ENCODE measurements at places on chromosomes 6 and 20.

DNA sequence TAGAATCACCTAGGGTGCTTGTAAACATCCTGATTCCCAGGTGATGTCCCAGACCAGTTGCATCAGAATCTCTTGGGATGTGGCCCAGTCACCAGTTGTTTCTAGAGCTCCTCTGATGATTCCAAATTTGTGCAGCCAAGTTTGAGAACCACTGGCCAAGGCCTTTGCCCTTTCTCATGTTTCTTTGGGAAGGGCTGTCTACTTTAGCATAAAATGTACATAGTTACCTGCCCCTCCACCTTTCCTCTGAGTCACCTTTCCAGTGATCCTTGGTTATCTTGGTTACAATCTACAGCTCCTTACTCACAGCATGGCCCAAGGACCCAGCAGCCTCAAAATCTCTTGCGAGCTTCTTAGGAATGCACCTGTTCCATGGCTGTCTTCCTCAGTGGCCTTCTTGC is 266.4 kb upstream of the PRND start:
- DNase-seq = no peak

GRCh38 chr6:109373762-109374161 is 8.5 kb downstream of the CD164 start:
- no peak for DNase-seq

DNA sequence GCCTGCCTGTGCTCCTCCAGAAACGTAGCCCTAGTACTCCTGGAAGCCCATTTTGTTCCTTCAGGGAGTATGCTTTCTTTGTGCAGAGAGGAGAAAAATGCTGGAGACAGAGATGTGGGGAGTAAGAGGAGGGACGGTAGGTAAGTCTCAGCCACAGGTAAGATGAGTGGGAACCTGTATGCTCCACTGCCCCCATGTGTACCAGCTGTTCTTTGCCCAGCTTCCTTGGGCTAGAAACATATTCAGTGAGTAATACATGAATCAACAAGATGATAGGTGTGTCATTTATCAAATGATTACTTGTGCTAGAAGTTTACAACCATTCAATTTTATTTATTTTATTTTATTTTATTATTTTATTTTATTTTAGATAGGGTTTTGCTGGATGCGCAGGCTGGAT is 13.6 kb upstream of the CEP85L start:
- DNase-seq = no peak

DNA sequence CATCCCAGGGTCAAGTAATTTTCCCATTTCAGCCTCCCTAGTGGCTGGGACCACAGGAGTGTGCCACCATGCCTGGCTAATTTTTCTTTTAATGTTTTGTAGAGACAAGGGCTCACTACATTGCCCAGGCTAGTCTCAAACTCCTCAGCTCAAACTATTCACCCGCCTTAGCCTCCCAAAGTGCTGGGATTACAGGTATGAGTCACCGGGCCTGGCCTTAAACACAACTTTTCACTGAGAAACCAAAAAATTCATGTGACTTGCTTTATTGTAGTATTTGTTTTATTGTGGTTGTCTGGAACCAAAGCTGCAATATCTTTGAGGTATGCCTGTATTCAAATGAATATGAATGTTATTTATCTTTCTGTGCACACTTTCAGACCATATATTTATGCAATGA is 72.2 kb downstream of the RWDD2A start:
- DNase-seq = no peak

DNA sequence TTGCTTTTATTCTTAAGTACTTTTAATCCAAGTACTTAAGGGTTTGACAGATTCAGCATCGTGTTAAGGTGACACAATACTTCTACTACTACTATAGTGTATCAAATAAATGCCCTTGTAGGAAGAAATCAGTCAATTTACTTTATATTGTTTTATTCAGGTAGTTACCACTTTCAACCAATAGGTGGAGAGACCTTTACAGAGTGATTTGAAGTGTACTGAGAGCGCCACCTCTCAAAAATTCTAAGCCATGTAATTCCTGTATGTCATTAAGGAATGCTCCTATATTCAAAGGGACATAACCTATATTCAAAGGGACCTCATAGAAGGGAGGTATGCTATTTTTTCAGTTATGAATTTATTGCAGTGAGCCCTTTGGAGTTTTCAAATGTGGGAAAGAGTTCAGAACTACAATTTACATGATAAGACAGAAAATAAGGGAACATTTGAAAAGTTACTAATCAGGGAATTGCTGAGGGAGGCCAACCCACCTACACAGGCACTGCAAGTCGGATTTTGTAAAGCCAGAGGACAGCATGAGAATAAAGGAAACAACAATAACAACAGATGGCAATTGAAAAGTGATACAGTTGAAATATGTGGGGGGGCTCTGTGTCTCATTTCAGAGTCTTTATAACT is 955.6 kb downstream of the TBC1D32 start:
- DNase-seq = no peak

DNA sequence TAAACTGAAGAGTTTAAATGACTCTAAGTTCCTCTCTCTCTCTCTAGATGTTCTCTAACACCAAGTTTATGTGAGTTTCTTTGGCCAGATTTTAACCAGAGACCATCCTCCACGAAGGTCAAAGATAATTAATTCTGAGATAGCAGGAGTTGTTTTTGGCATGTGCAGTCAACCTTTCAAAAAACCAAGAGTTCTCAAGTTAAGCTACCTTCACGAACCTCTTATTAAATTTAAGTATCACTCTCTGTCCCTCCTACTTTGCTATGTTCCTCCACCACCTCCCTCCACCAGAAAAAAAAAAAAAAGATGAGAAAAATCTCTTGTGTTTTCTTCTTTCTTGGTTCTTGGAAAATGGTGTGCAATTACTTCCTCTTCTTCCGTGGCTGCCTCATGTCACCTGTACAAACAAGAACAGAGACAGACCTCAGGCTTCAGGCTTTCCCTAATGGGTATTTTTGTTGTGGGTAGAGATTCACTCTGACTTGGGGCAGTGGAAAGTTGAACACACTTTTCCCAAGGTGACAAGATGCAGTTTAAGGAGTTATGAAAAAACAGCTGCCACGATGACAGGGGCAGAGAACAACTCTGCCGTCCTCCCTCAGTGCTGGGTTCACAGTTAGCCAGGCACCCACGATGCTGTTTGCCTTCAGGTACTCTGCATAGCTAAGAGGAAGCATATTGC is 64.3 kb downstream of the ADTRP start:
- DNase-seq = no peak

DNA sequence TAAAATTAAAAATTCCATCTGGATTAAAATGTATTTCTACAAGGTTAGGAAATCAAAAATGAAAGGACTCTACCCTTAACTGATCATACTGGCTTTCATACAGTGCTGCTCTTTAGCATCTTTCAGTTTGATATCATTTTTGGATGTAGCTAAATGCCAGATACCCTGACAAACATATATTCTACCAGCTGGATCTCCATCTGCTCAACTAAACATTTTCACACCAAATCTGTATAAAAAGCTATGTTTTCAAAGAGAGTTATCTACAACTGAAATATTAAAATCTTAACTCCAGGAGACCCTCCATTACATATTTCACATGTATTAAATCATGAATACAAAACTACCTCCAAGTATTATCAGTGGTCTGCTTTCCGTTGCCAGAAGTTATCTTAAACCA is 95.7 kb downstream of the EPHA7 start:
- no peak for DNase-seq

DNA sequence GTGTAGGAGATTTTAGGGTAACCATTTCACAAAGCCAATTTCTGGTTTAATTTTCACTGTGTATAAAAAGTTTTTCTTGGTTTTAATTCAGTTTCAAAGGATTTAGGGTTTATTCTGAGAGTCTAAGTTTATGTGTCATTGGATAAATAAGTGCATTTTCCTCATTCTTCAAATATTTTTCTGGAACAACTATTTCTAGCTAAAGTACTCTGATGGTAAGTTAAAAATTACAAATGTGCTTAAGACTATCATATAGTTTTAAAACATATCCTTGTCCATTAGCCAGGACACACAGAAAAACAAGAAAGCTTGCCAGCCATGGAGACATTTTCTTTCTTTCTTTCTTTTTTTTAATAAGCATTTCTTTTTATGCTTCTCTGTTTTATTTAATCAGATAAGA is 333.0 kb downstream of the RFPL4B start:
- DNase-seq = no peak

DNA sequence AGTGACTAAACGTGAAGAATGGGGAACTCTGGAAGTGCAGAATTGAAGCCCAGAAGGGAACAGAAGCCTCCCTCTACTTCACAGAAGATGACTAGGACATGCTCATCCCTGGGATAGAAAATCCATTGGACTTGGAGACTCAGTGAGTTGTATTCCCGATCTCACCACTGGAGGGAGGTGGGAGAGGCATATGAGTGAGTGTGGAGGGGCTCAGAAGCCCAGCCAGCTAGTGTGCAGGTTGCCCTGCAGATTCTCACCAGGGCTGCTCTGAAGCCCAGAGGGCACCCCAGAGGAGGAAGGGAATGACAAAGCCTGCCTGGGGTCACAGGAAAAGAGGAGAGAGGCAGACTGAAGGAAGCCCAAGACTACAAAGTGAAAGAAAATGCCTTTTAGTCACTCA is 42.1 kb upstream of the HLA-E start:
- no peak for DNase-seq

- DNase-seq = no peak
Observed at GRCh38 chr20:53513168-53513488, 80.5 kb downstream of the ZNF217 start.

- DNase-seq = no peak
Observed at GRCh38 chr6:148324297-148324985, 18.2 kb upstream of the SASH1 start.

GRCh38 chr20:40176098-40176841 is 512.8 kb downstream of the MAFB start:
- no peak for DNase-seq

GRCh38 chr6:7998103-7998725 is 66.0 kb downstream of the BLOC1S5 start:
- no peak for DNase-seq

DNA sequence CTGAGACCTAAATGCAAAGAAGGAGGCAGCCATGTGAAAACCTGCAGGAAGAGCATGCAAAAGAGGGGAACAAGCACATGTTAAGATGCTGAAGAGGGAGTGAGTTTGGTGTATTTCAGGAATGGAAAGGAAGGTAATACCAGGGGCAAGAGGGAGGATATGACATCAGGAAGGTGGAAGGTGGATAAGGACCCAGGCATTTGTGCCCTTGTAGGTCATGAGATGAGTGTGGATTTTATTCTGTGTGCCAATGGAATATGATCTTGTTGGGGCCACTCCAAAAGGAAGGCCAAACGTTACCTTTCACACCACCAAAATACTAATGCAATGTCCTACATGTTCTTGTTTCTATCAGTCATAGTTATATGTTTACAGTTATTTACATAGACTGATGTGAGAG is 17.2 kb upstream of the DOK5 start:
- DNase-seq = no peak

GRCh38 chr6:159008656-159009288 is 8.8 kb upstream of the RSPH3 start:
- peak; percentile 17 for DNase-seq
